ENCODE measurements at places on chromosomes 7 and 10.
A peak's percentile ranks its signal among the peaks of the same experiment; 100 is the strongest.

- H3K27me3 ChIP-seq = no peaks in the 10 kb centered on the region
- DNase-seq = no peak
- H3K4me1 ChIP-seq = peaks cover 2% of the 10 kb centered on the region
- H3K4me3 ChIP-seq = no peak overlapping the region
- no peaks in the 10 kb centered on the region for H3K36me3 ChIP-seq
These were observed 470.7 kb downstream of the DNAJB6 start for GRCh38 chr7:157807510-157807909.

GRCh38 chr10:132812520-132812919 lies 26.6 kb upstream of the NKX6-2 start:
- no peaks in the 10 kb centered on the region for H3K36me3 ChIP-seq
- H3K27me3 ChIP-seq = peaks cover 24% of the 10 kb centered on the region
- no peak for DNase-seq
- H3K27ac ChIP-seq = no peak overlapping the region

DNA sequence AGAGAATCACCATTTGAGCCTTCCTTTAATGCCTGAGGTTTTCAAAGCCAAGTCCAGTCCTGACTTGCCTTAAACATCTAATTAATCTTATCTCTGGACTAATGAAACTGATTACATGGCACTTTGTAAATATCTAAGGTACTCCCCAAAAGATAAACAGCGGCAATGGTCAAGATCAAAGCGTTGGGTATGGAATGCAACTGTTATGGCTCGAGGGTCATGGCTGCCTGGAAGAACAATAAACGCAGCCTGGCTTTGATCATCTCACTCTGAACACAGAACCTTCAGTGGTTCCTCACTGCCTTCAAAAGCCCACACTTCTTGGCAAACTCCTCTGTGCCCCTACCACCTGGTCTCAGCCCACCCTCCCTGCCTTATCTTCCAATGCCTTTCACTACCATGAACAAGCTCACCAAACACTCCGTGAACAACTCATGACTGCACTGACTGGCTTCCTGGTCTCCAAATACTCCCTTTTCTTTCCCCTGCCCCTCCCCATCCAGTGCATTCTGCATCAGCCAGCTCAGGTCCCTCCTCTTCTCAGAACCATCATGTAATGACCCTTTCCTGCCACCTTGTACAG lies 150.2 kb upstream of the NFE2L3 start:
- H3K36me3 ChIP-seq = no peaks in the 10 kb centered on the region
- no peak overlapping the region for H3K27ac ChIP-seq
- DNase-seq = no peak
- peaks cover 24% of the 10 kb centered on the region for H3K27me3 ChIP-seq
- H3K4me3 ChIP-seq = no peak overlapping the region

- peaks cover 20% of the 10 kb centered on the region for H3K27me3 ChIP-seq
- H3K4me1 ChIP-seq = no peaks in the 10 kb centered on the region
- DNase-seq = no peak
- H3K27ac ChIP-seq = no peak overlapping the region
- no peaks in the 10 kb centered on the region for H3K36me3 ChIP-seq
These were observed 13.3 kb upstream of the FAM180A start for GRCh38 chr7:135761751-135762488.

- H3K4me3 ChIP-seq = no peak overlapping the region
- H3K4me1 ChIP-seq = no peaks in the 10 kb centered on the region
- no peaks in the 10 kb centered on the region for H3K27me3 ChIP-seq
- H3K27ac ChIP-seq = no peak overlapping the region
- H3K36me3 ChIP-seq = no peaks in the 10 kb centered on the region
These were observed 52.3 kb downstream of the FOXP2 start for GRCh38 chr7:114466917-114467316.

- H3K4me1 ChIP-seq = peaks cover 8% of the 10 kb centered on the region
- H3K36me3 ChIP-seq = no peaks in the 10 kb centered on the region
- no peaks in the 10 kb centered on the region for H3K27me3 ChIP-seq
- no peak overlapping the region for H3K27ac ChIP-seq
- no peak for DNase-seq
- H3K4me3 ChIP-seq = no peak overlapping the region
These were observed 32.7 kb upstream of the NRCAM start for GRCh38 chr7:108488768-108489538.

GRCh38 chr7:39459636-39460035 lies 106.6 kb upstream of the YAE1 start:
- no peaks in the 10 kb centered on the region for H3K4me1 ChIP-seq
- no peak for DNase-seq
- peaks cover 6% of the 10 kb centered on the region for H3K27me3 ChIP-seq
- no peak overlapping the region for H3K27ac ChIP-seq
- no peak overlapping the region for H3K4me3 ChIP-seq

GRCh38 chr7:134645935-134646334 lies 718 bp upstream of the BPGM start:
- H3K27ac ChIP-seq = no peak overlapping the region
- no peaks in the 10 kb centered on the region for H3K27me3 ChIP-seq
- H3K36me3 ChIP-seq = peaks cover 6% of the 10 kb centered on the region
- H3K4me3 ChIP-seq = no peak overlapping the region
- H3K4me1 ChIP-seq = peaks cover 40% of the 10 kb centered on the region
- no peak for DNase-seq

DNA sequence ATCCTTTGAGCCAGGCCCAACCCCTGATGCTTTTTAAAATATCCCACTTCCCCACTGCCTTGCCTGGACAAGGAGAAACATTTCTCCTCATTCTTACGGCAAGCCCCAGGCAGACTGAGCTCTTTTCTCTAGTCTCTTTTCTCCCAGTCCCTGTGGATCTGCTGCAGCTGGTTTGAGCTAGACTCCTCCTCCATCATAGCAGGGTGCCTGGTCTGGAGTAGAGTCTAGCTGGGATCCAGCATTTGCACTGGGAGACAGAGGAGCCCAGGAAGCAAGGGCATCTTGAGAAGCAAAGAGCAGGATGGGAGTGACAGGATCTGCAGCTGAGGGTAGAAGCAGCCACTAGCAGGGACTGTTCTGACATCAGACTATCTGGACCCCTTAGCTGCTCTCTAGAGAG lies 562.3 kb upstream of the COBL start:
- H3K4me1 ChIP-seq = no peaks in the 10 kb centered on the region
- no peak overlapping the region for H3K4me3 ChIP-seq
- H3K27ac ChIP-seq = no peak overlapping the region
- no peak for DNase-seq

DNA sequence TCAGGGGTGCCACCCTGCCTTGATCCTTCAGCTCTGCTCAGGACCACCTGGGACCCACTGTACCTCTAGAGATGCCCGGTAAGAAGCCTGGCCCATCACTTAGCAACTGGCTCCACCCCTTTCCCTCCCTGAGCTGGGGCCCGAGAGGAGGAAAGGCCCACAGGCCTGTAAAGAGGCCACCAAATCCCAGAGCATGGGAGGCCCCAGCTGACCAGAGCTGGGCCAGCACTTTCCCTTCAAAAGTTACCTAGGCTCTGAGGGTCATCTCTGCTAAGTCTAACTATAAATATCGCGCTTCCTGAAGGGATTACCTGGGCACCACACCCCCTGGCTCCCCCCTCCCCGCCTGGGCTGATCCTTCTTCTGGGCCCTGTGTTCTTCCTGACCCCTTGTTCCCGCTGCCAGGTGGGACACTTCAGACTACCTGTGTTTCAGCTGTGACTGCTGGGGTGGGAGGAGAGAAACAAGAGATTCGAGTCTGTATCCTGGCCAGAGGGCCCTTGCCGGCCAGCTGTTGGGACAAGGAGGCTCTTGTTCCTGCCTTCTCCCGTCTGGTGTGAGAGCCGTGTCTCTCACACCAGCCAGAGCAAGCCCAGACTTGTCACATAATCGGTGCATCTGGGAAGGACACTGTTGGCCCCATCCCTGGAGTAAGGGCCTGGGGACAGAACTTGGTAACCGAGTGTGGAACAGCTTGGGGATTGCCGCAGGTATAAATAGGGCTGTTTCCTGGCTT lies 22.8 kb upstream of the ANKRD2 start:
- DNase-seq = no peak
- H3K27ac ChIP-seq = no peak overlapping the region
- H3K4me1 ChIP-seq = no peaks in the 10 kb centered on the region
- H3K36me3 ChIP-seq = no peaks in the 10 kb centered on the region
- no peaks in the 10 kb centered on the region for H3K27me3 ChIP-seq
- H3K4me3 ChIP-seq = no peak overlapping the region

GRCh38 chr10:50634479-50634878 lies 10.7 kb upstream of the SGMS1 start:
- H3K4me3 ChIP-seq = no peak overlapping the region
- H3K27ac ChIP-seq = no peak overlapping the region
- no peak for DNase-seq
- H3K27me3 ChIP-seq = no peaks in the 10 kb centered on the region
- no peaks in the 10 kb centered on the region for H3K36me3 ChIP-seq

DNA sequence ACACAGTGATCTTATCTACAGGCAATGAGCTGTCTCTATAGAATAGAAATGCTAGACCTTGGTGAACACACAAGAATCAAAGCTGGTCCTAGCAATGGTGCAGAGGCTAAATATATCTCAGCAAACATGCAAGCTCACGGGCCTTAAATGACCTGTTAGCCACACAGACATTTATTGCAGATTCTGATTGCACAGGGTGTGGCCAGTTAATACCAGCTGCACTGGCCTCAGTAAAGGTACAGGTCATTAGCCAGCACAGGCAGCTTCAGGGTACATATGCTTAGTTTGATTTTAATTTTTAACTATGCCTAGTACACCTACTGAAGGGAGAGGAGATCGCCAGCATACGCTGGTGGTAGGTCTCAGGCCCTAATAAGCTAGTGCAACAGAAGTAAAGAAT lies 265.4 kb upstream of the DGKB start:
- H3K27ac ChIP-seq = no peak overlapping the region
- H3K4me1 ChIP-seq = no peaks in the 10 kb centered on the region
- H3K36me3 ChIP-seq = no peaks in the 10 kb centered on the region
- no peak for DNase-seq

GRCh38 chr10:4541292-4541691 lies 284.7 kb upstream of the AKR1E2 start:
- peaks cover 8% of the 10 kb centered on the region for H3K27me3 ChIP-seq
- no peak overlapping the region for H3K27ac ChIP-seq
- H3K36me3 ChIP-seq = no peaks in the 10 kb centered on the region
- no peak overlapping the region for H3K4me3 ChIP-seq
- no peak for DNase-seq

- no peaks in the 10 kb centered on the region for H3K4me1 ChIP-seq
- no peak overlapping the region for H3K4me3 ChIP-seq
- no peak for DNase-seq
- no peaks in the 10 kb centered on the region for H3K36me3 ChIP-seq
These were observed 498.2 kb downstream of the PHTF2 start for GRCh38 chr7:78296644-78297371.

GRCh38 chr7:140686921-140687320 lies 9.6 kb upstream of the NDUFB2 start:
- H3K27ac ChIP-seq = no peak overlapping the region
- no peaks in the 10 kb centered on the region for H3K27me3 ChIP-seq

- peaks cover 4% of the 10 kb centered on the region for H3K36me3 ChIP-seq
- H3K27ac ChIP-seq = no peak overlapping the region
- H3K4me3 ChIP-seq = no peak overlapping the region
- H3K27me3 ChIP-seq = peaks cover 4% of the 10 kb centered on the region
- H3K4me1 ChIP-seq = no peaks in the 10 kb centered on the region
These were observed 398.9 kb downstream of the RPS24 start for GRCh38 chr10:78432583-78432982.

- peaks cover 6% of the 10 kb centered on the region for H3K4me1 ChIP-seq
- no peak overlapping the region for H3K4me3 ChIP-seq
- no peaks in the 10 kb centered on the region for H3K27me3 ChIP-seq
- H3K27ac ChIP-seq = no peak overlapping the region
- H3K36me3 ChIP-seq = no peaks in the 10 kb centered on the region
- no peak for DNase-seq
These were observed 288.4 kb downstream of the KCNMA1 start for GRCh38 chr10:77349226-77349625.

GRCh38 chr10:71225291-71226058 lies 13.1 kb downstream of the UNC5B start:
- no peak overlapping the region for H3K4me3 ChIP-seq
- DNase-seq = no peak
- H3K36me3 ChIP-seq = no peaks in the 10 kb centered on the region
- peaks cover 18% of the 10 kb centered on the region for H3K27me3 ChIP-seq
- H3K4me1 ChIP-seq = no peaks in the 10 kb centered on the region
- H3K27ac ChIP-seq = no peak overlapping the region

- no peaks in the 10 kb centered on the region for H3K36me3 ChIP-seq
- DNase-seq = no peak
- no peak overlapping the region for H3K27ac ChIP-seq
- no peaks in the 10 kb centered on the region for H3K4me1 ChIP-seq
- H3K27me3 ChIP-seq = no peaks in the 10 kb centered on the region
These were observed 215.6 kb downstream of the GPR37 start for GRCh38 chr7:124550036-124550435.

DNA sequence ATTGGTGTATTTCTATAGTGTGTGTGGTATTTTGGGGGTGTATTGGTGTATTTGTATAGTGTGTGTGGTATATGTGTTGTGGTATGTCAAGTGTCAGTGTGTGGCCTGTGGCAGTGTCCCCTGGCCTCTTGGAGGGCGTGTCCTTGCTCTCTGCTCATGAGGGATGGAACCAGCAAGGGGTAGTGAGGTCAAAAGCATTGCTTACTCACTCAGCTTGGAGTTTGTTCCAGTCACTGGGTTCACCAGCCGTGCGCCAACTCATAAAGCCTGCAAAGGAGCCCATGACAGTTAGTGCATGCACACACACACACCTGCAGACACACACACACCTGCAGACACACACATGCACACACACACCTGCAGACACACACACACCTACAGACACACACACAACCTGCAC lies 4.3 kb upstream of the TRPV6 start:
- no peak for DNase-seq
- H3K4me3 ChIP-seq = no peak overlapping the region
- no peaks in the 10 kb centered on the region for H3K36me3 ChIP-seq
- peaks cover 10% of the 10 kb centered on the region for H3K27me3 ChIP-seq
- H3K27ac ChIP-seq = no peak overlapping the region

- peak within 1 kb of the TSS; percentile 94 for H3K27ac ChIP-seq
- peak; percentile 73 for DNase-seq
- peaks cover 9% of the 10 kb centered on the region for H3K36me3 ChIP-seq
- H3K27me3 ChIP-seq = peaks cover 12% of the 10 kb centered on the region
These were observed at the start of gene COMMD3 for GRCh38 chr10:22316286-22317075. Gene COMMD3, plus strand, starts transcription at chr10:22316388. Its CDS starts 30 bp downstream, at chr10:22316418.

- H3K27ac ChIP-seq = no peak overlapping the region
- peaks cover 7% of the 10 kb centered on the region for H3K4me1 ChIP-seq
- H3K36me3 ChIP-seq = peaks cover 2% of the 10 kb centered on the region
These were observed 61.1 kb downstream of the EBLN1 start for GRCh38 chr10:22156750-22157149.

DNA sequence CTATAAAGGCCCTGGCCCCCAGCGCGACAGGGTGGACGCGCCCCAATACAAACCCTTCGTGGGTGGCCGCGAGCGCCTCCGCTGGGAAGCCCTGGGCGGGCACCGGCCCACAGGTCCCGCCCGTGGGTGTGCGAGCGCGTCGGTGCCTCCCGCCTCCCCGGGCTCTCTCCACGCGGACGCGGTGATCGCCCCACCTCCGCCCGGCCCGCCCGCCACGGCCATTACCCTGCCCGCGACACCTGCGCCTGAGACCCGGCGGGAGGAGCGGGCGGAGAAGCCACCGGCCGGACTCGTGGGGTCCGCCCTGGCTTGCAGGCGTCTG lies 81.2 kb downstream of the PAX2 start:
- peaks cover 37% of the 10 kb centered on the region for H3K4me1 ChIP-seq
- DNase-seq = no peak
- peak overlapping the region; percentile 82 for H3K4me3 ChIP-seq
- H3K27me3 ChIP-seq = peaks cover 86% of the 10 kb centered on the region

Data from naive thymus-derived CD8-positive, alpha-beta T cell (primary cell).